Natural killer cell (primary cell): ENCODE measurements at places on chromosomes 4 and X. TPM values are rescaled to one million over a fixed set of nuclear protein-coding genes. Genes with fewer than 3 reads are reported as not detected.
A peak's percentile ranks its signal among the peaks of the same experiment; 100 is the strongest.

EREG gene
- total RNA-seq: 2.3 TPM

CRMP1 gene
- total RNA-seq: not detected

PPEF2 gene
- 0.21 TPM for total RNA-seq

IQCM gene
- not detected for total RNA-seq

ZAR1 gene
- not detected for total RNA-seq

UGT2B7 gene
- total RNA-seq: not detected

PAGE2B gene
- total RNA-seq: 1.2 TPM

ADAM29 gene
- total RNA-seq: not detected

DNA sequence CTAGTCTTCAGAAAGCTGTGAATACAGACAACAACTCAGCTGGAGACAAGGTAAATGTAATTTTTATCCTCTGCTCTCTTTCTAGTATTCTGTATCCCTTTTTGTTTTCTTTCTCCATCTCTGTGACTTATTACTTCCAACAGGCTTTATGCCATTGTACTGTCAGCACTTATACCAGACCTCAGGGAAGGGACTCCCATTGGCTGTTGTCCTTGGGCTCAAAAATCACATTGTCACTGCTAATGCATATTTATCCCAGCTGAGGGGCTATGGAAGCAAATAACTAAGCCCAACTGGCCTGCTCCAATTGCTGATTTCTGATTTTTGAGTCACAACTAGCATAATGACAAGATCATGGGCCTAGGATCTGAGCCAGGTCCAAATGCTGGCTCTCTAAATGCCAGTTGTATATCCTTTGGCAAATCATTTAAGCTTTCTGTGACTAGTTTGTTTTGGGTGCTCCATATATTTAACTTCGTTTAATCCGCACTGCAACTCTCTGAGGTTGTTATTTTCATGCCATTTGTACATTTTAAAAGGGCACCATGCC lies 395.1 kb upstream of the GNPDA2 start:
- H3K27me3 ChIP-seq: no peaks in the 10 kb centered on the region
- no peak for DNase-seq
- H3K36me3 ChIP-seq: no peaks in the 10 kb centered on the region
- H3K4me3 ChIP-seq: no peak overlapping the region
- no peak overlapping the region for H3K27ac ChIP-seq
- no peaks in the 10 kb centered on the region for H3K4me1 ChIP-seq

GRCh38 chr4:37890801-37891259 lies at the start of gene TBC1D1:
TBC1D1 (plus strand) TSS chr4:37891084; CDS start chr4:37902096, 11,012 bp downstream.
- peaks cover 22% of the 10 kb centered on the region for H3K4me1 ChIP-seq
- DNase-seq: peak; percentile 62
- peak within 1 kb of the TSS; percentile 76 for H3K27ac ChIP-seq
- no peaks in the 10 kb centered on the region for H3K36me3 ChIP-seq
- H3K4me3 ChIP-seq: peak within 1 kb of the TSS; percentile 65

DNA sequence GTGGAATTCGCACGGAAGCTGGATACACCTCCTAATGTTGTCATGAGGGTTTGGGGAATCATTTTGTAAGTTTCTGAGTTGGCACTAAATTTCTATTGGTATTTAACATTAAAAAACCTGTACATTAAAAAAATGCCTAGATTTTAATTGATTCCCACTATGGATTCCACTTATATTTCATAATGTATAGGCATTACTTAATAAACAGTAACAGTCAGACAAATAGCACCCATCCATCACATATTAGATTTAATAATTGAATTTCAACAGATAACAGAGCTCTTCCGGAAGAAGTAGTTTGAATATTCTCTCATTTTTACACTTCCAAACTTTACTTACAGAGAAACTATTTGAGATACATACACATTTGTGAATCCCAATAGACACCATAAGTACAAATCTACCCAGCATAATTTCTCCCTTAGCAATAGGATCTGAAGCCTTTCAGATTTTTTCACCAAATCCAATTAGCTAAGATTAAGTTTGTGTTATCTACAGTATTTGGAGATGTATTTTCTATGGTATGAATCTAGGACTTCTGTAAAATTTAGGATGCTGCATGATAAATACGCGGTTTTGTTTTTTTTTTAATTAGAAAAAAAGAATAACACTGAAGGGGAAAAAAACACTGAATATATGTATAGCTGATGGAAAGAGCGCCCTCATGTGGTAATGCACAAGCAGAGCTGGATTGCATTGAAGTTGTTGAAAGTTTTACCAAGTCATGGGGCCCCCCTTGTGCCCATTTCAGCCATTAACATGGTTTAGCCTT lies 12.2 kb upstream of the ODAM start:
- H3K4me1 ChIP-seq: no peaks in the 10 kb centered on the region
- peak; percentile 28 for DNase-seq
- H3K27ac ChIP-seq: no peak overlapping the region

- no peaks in the 10 kb centered on the region for H3K27me3 ChIP-seq
- no peaks in the 10 kb centered on the region for H3K36me3 ChIP-seq
Measured at GRCh38 chr4:8817813-8818062, 53.9 kb downstream of the HMX1 start.

DNA sequence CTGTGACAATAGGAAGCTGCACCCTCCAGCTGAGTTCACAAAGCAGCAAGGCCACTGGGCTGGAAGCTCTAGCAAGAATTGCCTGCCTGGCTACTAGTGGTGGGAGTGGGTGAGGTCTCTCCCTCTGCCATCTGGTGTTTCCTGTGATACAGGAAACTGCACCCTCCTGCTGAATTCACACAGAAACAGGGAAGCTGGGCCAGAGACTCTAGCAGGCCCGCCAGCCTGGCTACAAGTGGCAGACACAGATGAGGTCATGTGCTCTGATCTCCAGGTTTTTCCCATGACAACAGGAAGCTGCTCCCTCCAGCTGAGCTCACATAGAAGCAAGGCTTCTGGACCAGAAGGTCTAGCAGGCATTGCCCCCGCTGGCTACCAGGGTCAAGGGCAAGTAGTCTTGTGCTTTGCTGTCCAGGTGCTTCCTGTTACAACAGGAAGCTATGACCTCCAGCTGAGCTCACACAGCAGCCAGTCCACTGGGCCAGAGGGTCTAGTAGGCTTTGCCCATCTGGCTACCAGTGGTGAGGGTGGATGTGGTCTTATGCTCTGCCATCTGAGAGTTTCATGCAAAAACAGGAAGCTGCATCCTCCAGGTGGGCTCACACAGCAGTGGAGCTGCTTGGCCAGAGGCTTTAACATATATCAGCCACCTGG lies 41.5 kb upstream of the ZXDA start:
- H3K4me3 ChIP-seq: no peak overlapping the region
- H3K27ac ChIP-seq: peak overlapping the region; percentile 42
- H3K36me3 ChIP-seq: no peaks in the 10 kb centered on the region
- H3K4me1 ChIP-seq: peaks cover 16% of the 10 kb centered on the region
- DNase-seq: no peak

DNA sequence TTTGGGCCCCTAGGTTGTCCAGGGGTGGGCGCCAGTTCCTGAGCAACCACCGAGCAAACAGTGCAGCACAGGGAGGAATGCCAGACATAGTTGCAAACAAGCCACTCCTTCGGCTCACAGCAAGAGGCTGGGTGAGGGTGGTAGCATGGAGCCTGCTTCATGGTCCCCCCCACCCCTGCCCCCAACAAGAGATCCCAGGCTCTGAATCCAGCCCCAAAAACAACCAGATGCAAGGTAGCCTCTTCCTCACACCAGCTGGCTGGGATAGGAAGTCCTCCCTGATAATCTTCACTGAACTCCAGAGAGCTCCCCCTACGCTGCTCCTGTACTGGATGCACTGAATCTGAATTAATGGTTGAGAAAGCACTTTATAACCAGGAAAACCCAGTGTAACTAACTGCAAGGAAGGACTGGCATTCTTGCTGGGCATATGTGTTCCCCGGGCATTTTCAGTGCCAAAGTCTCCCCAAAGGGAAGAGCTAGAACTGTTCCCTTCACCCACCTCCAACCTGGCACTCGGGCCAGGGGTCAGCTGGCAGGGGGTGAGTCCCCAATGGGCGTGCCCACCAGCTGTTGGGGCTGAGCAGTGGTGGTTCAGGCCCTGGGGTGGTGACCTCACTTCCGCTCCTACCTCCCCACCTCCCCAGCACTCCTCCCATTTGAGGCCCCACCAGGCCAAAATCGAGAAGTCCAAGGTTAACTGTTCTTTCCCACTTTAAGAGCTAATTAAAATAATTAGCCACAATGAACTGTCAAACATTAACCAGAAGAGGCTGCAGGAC lies 1.5 kb downstream of the ELF4 start:
- H3K36me3 ChIP-seq: no peaks in the 10 kb centered on the region
- peak; percentile 65 for DNase-seq
- peaks cover 55% of the 10 kb centered on the region for H3K4me1 ChIP-seq
- H3K4me3 ChIP-seq: peak overlapping the region; percentile 48
- no peaks in the 10 kb centered on the region for H3K27me3 ChIP-seq

DNA sequence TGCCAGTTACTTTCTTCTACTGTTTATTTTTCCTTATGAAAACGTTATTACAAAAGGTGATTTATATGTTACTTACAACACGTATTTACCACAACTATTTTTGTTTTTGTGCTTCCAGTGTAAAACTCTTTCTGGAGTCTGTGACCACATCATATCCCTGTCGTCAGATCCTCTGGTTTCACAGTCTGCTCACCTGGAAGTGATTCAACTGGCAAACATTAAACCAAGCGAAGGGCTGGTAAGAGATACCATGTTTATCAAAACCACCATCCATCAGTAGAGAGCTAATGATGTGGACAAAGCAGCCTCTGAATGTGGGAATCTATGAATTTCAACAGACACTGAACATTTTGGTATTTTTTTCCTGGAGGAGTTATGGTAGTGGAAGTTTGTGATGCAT lies 116.1 kb downstream of the CNKSR2 start:
- no peak overlapping the region for H3K27ac ChIP-seq
- no peaks in the 10 kb centered on the region for H3K27me3 ChIP-seq
- no peaks in the 10 kb centered on the region for H3K36me3 ChIP-seq
- no peaks in the 10 kb centered on the region for H3K4me1 ChIP-seq
- no peak for DNase-seq
- H3K4me3 ChIP-seq: no peak overlapping the region

- DNase-seq: no peak
- H3K27ac ChIP-seq: no peak overlapping the region
- no peaks in the 10 kb centered on the region for H3K36me3 ChIP-seq
Measured at GRCh38 chr4:160835789-160836188, 1328.0 kb downstream of the FSTL5 start.

DNA sequence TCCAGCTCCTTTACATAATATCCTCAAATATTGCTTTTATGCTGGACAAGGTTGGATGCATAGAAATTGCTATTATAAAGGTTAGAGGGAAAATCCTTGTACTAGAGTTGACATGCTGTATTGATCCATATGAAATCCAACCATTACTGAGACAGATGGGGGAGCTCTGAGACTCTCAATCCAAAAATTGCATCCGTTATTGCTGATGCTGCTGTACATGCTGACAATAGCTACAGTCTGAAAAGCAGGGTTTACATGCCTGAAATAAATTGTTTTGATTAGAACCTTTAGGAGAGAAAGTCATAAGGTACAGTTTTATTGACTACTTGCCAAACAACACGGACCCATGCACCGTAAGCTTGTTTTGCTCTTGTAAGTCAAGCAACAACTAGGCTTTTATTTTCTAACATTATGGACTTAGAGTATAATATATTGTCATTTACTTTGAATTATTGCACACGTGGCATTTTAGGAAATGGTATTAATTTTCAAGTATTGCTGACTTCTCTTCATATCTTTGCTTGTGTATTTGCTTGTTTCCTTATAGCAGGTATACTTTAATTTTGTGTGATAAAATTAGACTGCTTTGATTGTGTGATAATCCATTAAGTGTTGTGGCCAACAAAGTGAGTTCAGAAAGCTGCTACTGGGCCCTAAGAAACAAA lies 1365.2 kb downstream of the STIM2 start:
- no peaks in the 10 kb centered on the region for H3K27me3 ChIP-seq
- no peak overlapping the region for H3K27ac ChIP-seq
- H3K4me1 ChIP-seq: no peaks in the 10 kb centered on the region
